ENCODE measurements at places on chromosomes 2 and 18.

GRCh38 chr2:118584062-118584749 is 263.2 kb downstream of the EN1 start:
- DNase-seq: no peak

DNA sequence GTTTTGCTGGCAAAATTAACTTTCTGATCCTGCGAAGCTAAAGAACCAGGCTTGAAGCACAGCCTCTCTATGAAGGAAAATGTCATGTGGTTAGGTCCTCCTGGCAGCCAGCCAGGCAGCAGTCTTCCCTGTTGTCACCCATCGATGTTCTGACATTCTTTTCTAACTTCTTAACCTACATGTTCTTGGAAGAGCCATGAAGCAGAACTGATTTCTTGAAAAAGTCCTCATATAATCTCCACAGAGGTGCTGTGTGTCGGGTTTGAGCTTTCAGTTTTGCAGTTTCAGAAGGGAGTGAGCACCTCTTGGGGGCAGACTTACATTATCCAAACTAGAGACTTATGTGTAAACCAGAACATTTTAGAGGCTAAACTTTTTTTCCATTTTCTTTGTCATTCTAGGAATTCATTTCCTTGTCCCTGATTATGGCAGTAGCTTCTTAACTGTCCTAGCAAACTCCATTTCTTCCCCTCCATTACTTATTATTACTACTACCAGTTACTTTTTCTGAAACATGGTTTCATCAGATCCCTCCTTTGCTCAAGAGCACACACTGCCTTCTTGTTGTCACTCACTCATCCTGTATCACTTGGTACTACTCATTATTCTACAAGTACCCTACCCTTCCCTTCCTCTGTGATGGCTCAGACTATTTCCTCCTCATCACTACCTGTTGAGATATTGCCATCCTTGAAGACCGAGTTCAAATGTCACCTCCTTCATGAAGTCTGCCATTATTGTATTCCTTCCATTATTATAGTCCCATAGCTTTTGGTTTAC is 31.1 kb downstream of the DOK1 start:
- no peak for DNase-seq

GRCh38 chr2:6927186-6927585 is 10.0 kb downstream of the RNF144A start:
- DNase-seq: no peak

- DNase-seq: no peak
These were observed at the start of gene GDF7 for GRCh38 chr2:20666304-20667150. GDF7 (plus strand) TSS chr2:20667144; CDS start chr2:20667240, 96 bp downstream.

DNA sequence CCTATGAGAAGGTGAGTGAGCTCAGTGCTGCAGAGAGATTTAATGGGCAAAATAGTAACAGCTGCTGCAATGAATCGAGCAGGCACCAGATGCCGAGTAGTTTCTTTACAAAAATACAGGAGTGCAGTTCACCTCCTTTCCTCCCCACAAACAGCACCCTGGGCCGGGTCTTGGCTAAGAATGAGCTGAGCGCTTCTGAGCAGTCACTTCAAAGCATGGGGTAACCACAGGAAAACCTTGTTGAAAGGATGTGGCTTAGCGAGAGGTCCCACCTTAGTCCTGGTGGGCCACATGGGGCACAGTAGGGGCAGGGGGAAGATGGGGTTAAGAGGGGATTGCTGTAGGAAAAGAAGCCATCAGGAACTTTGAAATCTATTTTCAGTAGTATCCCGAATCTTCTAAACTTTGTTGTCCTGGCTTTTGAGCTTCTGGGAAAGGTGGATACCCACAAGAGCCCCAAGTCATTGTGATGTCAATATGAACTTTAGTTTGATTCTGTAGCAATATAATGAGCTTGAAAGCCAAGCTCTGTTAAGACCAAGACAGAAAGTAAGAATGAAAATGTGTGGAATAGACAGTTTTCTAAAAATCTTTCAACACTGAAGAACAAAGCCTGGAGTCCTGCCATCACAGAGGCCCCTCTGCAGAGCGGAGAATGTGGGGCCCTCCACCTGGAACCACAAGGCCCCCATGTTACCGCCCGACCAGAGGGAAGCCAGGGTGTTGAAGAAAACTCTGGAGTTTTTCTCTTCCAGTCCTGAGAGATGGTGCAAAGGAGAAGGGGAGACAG is 101.0 kb upstream of the ZNF236 start:
- no peak for DNase-seq

- DNase-seq: no peak
These were observed at the start of gene TET3 for GRCh38 chr2:73984203-73984921. TET3 (plus strand) TSS chr2:73984910; CDS start chr2:73986404, 1,494 bp downstream.

DNA sequence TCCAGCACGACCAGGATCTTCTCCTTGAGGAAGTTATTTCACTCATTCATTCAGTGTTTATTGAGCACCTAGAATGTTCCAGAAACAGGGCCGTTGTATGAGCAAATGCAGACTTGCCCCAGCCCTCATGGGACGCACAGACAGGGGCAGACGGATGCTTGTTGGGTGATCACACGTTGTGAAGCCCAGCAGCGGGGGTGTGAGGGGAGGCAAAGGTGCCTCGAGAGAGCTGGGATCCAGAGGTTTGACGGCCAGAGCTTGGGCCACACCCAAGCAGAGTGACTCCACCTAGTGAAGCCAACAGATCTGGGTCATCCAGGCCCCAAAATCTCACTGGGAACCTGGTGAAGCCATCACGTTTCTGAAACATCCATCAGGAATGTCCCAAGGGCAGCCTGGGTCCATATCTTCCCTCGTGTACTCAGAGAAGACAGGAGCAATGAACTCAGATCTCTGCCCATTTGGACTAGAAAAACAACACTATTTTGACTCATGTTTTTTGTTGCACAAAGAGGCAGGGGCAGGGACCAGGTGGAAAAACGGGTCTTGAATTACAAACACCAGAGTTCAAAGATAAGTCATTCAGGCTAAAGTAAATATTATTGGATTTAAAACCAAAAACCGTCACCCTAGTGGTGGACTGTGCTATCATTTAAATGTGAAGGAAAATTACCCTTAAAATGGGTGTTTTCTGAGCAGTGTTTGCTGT is 54.9 kb upstream of the RBM44 start:
- DNase-seq: no peak

DNA sequence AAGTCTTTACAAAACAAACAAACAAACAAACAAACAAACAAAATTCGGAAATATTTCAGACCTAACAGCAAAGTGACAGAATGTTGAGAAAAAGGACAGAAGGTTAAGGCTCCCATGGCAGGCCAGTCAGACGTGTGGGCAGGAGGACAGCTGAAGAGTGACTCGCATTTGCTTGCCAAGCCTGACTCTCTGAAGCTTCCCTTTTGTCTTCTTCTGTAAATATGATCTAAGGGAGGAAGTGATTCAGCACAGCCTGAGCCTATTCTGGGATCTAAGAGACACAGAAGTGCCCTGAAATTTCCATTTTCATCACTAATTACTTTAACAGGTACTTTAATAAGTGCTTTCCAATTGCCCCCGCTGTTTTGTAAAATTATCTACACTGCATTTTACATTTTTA is 134.0 kb upstream of the LYPD1 start:
- DNase-seq: no peak

DNA sequence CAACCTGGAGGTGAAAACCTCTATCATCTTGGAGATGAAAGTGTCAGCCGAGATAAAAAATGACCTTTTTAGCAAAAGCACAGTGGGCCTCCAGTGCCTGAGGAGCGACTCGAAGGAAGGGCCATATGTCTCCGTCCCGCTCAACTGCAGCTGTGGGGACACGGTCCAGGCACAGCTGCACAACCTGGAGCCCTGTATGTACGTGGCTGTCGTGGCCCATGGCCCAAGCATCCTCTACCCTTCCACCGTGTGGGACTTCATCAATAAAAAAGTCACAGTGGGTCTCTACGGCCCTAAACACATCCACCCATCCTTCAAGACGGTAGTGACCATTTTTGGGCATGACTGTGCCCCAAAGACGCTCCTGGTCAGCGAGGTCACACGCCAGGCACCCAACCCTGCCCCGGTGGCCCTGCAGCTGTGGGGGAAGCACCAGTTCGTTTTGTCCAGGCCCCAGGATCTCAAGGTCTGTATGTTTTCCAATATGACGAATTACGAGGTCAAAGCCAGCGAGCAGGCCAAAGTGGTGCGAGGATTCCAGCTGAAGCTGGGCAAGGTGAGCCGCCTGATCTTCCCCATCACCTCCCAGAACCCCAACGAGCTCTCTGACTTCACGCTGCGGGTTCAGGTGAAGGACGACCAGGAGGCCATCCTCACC is 90.2 kb downstream of the SH3BP4 start:
- DNase-seq: no peak

- DNase-seq: no peak
These were observed 125.7 kb upstream of the PXDN start for GRCh38 chr2:1869987-1870386.

GRCh38 chr18:8942909-8943545 is 159.5 kb upstream of the NDUFV2 start:
- DNase-seq: no peak

DNA sequence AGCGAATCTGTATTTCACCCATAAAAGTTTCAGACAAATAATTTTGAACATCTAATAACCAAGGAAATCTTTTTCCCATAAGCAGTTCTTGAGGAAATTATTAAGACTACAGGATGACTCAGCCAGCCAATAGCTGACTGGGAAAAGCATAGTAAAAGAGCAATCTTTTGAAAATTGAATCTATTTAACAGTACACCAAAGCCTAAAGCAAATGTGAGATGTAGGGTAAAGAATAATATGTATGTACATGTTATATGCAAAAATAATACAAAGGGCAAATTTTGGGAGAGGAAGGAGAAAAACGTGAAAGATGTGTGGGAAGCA is 12.6 kb upstream of the KDSR start:
- no peak for DNase-seq

- DNase-seq: no peak
These were observed 59.1 kb upstream of the GALNT13 start for GRCh38 chr2:153812632-153813031.

GRCh38 chr2:217946051-217946450 is 56.7 kb downstream of the TNS1 start:
- DNase-seq: no peak

- no peak for DNase-seq
These were observed 113.8 kb upstream of the EPAS1 start for GRCh38 chr2:46183426-46183825.

DNA sequence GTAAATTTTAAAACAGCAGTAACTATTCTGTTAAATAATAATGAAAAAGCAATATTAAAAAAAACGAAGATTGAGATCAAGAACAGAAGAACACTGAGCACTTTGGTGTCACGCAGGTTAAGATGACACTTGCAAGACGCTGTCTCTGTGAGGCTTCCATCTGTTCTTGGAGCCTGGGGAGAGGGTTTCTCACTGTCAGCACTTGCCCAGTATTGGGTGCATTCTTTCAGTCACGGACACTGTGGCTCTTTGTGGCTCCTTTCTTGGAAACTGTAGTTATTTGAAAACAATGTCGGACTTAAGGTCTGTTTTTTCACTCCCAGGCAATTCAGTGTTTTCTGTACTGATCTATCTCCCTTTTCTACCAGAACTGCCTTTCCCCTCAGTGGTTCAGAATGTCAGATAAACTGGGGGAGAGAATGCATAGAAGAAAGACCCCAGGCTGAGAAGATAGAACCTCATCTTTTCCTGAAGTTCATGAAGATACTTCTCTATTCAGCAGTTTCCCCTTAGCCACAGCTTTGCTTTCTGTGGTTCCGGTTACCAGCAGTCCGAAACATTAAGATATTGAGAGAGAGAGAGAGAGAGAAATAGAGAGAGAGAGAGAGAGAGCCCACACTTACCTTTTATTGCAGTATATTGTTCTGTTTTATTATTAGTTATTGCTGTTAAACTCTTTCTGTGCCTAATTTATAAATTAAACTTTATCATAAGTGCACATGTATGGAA is 283.3 kb downstream of the DCDC2C start:
- no peak for DNase-seq

GRCh38 chr2:76930056-76930744 is 592.0 kb downstream of the LRRTM4 start:
- DNase-seq: no peak

DNA sequence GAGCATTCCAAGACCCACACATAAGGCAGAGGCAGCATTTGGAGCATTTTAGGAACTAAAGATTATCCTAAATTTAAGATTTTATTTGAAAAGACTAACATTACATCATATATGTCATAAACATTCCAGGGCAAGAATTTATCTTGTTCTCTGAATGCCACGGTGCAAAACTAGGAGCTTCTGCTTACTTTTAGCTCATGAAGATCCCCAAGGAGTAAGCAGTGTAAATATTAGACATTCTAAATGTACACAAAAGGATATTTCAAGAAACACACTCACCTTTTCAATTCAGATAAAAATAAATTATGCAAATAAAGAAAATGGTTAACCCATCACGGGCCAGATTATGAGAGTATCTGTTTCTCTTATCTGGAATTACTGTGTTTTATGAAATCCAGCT is 101.7 kb upstream of the ETAA1 start:
- DNase-seq: no peak

DNA sequence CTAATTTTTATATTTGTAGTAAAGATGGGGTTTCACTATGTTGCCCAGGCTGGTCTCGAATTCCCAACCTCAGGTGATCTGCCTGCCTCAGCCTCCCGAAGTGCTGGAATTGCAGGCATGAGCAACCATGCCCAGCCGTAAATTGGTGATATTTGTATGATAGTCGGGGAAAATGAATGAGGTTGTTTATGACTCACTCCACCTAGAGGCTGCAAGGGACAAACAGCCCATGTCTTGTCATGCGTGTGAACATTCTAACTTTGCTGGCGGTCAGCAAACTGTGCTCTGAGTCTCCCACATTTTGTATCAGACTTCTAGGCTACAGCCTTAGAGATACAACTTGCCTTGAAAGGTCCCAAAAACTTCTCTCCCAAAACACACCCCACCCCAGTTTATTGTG is 133.5 kb upstream of the DTNA start:
- no peak for DNase-seq

DNA sequence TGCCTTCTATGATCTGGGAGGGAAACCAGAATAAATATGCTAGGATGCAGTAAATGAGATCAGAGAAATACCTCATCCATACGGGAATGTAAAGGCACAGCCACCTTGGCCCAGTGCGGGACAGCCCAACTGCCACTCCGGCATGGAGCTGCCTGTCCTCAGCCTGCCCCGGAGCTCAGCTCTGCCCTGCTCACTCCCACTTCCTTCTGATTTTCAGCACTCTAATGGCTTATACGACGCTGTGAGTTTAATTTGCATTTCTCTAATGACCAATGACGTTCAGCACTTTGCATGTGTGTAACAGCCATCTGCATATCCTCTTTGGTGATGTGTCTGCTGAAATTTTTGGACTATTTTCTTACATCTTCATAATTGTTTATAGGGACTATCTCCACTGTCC is 172.5 kb upstream of the RAB6C start:
- no peak for DNase-seq

Data from non-pigmented ciliary epithelial cell (primary cell).